Kidney (tissue), 22 donors: ENCODE measurements at places on chromosomes 16 and 17. TPM values are rescaled to one million over a fixed set of nuclear protein-coding genes. Genes with fewer than 3 reads are reported as not detected.

DNA sequence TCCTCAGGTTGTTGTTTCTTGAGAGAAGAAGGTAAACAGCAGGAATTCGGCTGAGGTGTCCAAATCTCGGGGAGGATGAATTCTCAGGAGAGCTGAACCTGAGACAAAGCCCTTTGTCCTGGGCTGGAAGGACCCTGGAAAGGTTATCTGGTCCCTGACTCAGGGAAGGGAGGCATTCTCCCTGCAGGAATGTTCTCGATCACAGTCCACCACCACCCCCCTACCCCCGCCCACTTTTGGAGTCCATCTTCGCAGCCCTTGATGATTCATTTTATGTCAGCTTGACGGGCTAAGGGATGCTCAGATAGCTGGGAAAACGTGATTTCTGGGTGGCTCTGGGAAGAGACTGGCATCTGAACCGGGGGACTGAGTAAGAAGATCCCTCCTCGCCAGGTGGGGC lies 1.4 kb upstream of the CEP295NL start:
- DNase-seq, result no peak

GRCh38 chr17:80408872-80409271 lies 6.1 kb upstream of the ENDOV start:
- DNase-seq, result no peak

- peak; percentile 90 for DNase-seq
Observed at GRCh38 chr17:4584917-4585637, 748 bp downstream of the SMTNL2 start.

The PRR35 gene
- 24.4 TPM for polyA plus RNA-seq

The CRISPLD2 gene
- polyA plus RNA-seq, result 4.8 TPM

The PLK1 gene
- polyA plus RNA-seq, result 0.71 TPM

DNA sequence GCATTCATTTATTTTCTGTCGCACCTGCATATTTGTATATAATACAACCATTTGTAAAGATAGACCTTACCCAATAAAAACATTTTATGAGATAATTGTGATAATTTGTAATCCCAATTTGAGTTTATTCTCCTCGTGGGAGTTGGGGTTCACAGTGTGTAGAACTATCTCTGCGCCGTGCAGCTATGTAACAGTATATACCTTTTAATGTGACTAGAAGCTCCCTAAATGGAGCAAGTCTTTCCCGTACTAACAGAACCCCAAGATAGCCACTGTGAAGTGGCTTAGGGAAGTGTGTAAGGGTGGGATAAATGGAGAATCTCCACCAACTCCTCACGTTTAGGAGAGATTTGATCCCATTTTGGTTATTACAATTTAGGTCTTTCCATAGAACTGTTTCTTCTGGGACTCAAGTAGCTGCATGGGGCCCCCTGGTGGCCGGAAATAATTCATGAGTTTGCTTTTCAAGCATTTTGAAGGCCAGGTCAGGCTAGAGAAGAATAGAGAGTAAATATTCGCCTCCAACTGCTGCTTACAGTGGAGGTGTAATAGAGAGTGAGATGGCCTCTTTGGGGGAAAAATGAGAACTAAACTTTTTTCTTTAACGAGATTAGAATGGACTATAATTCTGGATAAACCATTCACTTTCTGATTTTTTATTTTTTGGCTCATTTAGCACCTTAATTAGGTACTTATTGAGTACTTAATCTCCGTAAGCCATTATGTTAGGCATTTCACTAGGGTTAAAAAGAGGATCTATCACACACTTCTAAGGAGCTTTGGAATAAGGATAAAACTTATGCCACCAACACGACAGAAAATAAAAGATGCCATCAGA lies 4.5 kb downstream of the TMEM100 start:
- peak; percentile 95 for DNase-seq

- no peak for DNase-seq
Observed at GRCh38 chr17:2713881-2714280, 2.3 kb upstream of the CLUH start.

The CACNG1 gene
- polyA plus RNA-seq, result not detected

DNA sequence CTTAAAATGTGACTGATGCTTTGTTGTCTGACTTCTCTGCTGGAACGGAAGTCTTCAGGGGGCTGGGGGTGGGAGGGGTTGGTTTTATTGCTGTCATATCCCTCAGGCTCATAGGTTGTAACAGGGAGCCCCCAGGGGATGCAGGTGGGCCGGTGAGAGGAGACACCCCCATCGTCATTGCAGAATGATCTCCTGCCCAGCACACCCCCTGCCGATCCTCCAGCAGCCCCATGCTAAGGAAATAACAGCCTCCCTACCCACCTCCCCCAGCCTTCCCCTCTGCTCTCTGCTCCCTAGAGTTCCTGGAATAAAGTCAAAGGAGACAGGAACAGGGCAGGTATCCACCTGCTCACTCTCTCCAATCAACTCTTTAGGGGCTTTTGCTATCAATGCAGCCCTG lies 270.1 kb upstream of the TNRC6C start:
- no peak for DNase-seq

DNA sequence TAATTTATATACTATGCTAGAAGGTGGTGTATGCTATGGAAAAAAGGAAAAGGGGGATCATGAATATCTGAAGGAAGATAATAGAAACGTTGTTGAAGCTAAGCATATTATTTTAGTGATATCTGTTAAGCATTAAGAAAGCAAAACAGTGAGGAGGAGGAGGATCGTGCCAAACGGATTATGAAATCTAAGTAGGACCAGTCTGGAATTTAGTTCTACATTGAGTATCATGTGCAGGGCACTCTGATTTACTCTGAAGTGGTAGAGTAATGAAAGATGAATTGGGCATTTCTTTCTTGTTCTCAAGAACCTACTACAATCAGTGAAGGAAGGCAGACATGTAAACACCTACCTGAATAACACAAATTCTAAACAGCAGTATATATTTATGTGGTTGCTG lies 195.3 kb downstream of the CYB561 start:
- no peak for DNase-seq

DNA sequence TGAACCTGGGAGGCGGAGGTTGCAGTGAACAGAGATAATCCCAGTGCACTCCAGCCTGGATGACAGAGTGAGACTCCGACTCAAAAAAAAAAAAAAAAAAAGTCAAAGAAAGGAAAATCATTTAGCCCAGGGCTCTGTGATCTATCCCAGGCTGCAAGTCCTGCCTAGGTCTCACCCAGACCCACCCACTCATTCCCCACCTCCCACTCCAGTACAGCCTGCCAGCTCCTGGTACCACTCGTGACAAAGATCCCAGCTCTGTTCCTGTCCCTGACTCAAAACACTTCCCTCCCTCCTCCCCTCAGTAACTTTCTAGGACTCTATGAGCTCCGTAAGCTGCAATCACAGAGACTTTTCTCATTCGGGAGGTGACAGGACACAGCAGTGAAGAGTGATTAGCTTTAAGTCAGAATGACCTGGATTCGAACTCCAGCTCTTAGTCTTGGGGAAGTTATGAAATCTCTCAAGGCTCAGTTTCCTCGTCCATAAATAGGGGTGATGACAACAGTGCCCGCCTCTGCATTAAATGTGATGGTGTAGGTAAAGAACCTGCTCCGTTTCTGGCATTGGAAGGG lies 28.0 kb upstream of the MRPS23 start:
- no peak for DNase-seq

GRCh38 chr16:2912330-2913199 lies 834 bp downstream of the FLYWCH1 start:
- DNase-seq, result no peak

- DNase-seq, result peak; percentile 85
Observed at GRCh38 chr17:50177983-50178834, 12.4 kb downstream of the SGCA start.

DNA sequence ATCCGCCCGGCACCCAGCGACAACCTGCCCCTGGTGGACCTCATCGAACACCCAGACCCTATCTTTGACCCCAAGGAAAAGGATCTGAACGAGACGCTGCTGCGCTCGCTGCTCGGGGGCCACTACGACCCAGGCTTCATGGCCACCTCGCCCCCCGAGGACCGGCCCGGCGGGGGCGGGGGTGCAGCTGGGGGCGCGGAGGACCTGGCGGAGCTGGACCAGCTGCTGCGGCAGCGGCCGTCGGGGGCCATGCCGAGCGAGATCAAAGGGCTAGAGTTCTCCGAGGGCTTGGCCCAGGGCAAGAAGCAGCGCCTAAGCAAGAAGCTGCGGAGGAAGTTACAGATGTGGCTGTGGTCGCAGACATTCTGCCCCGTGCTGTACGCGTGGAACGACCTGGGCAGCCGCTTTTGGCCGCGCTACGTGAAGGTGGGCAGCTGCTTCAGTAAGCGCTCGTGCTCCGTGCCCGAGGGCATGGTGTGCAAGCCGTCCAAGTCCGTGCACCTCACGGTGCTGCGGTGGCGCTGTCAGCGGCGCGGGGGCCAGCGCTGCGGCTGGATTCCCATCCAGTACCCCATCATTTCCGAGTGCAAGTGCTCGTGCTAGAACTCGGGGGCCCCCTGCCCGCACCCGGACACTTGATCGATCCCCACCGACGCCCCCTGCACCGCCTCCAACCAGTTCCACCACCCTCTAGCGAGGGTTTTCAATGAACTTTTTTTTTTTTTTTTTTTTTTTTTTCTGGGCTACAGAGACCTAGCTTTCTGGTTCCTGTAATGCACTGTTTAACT lies 1.0 kb downstream of the NOG start:
- peak; percentile 55 for DNase-seq

DNA sequence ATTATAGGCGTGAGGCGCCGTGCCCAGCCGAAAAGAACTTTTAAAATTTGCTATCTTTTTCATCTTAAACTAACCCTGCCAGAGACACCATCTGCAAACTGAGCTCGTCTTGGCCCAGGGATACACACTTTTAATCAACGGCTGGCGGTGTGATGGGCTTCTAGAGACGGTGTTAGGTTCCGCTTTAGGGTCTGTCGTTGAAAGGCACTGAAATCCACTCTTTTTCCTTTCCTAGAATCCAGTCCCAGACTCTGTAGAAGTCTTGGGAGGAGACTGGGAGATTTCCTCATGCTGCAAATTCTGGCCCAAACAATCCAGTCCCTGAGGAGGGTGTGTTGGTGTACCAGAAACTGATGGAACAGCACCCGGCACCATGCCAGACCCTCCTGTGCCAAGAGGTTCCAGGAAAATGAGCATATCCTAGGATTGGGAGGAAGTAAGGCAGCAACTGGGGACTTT lies 52.0 kb upstream of the TEX2 start:
- DNase-seq, result no peak

The CHST6 gene
- 0.04 TPM for polyA plus RNA-seq

DNA sequence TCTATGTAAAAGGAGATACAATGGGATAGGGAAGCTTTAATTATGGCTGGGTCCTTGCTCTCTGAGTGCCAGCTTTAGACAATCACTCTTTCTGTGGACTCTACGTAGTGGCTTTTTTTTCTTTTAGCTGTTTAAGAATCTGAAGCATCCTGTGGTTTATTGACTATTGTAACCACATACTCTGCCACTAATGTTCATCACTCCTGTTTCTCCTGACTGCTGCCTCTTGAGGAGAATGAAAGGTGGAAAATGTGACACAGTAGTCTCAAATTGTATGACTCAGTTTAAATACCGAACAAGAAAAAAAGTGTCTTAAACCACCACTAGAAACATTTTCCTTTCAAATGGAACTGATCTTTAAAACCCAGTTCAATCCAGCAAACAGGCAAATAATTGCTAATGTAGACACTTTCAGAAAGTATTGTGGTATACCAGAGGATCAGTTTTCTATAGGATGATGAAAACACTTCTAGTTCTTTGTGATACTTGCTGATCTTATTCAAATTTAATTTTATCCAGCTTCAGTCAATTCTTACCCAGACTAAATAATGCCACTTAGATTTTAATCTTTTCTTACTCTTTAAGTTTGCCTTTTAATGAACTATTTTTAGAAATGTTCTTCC lies 302.7 kb upstream of the PMFBP1 start:
- DNase-seq, result no peak

DNA sequence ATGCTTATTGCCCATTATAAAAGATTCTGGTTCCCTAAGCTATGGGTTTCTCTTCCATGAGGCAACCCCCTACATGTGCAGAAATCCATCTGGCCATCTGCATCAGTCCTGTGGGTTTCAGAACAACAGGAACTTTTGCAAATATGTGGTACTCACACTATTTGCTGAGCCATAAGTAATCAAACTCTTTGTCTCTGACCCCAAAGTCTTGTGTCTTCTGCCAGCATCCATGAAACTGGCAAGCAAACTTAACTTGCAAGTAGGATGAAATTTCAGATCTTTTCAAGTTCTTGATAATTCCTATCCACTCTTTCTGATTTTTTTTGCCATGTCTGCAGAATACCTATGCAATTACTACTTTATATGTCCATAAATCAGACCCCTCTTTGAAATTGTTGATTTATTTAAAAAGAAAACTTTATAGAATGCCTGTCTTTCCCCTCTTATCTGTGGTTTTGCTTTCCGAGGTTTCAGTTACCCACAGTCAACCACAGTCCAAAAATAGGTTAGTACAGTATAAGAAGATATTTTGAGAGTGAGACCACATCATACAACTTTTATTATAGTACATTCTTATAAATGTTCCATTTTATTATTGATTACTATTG lies 158.4 kb upstream of the IRX3 start:
- no peak for DNase-seq

- DNase-seq, result no peak
Observed at GRCh38 chr16:85681255-85681654, 7.5 kb downstream of the GINS2 start.

GRCh38 chr17:13594310-13594709 lies 7.4 kb downstream of the HS3ST3A1 start:
- no peak for DNase-seq

DNA sequence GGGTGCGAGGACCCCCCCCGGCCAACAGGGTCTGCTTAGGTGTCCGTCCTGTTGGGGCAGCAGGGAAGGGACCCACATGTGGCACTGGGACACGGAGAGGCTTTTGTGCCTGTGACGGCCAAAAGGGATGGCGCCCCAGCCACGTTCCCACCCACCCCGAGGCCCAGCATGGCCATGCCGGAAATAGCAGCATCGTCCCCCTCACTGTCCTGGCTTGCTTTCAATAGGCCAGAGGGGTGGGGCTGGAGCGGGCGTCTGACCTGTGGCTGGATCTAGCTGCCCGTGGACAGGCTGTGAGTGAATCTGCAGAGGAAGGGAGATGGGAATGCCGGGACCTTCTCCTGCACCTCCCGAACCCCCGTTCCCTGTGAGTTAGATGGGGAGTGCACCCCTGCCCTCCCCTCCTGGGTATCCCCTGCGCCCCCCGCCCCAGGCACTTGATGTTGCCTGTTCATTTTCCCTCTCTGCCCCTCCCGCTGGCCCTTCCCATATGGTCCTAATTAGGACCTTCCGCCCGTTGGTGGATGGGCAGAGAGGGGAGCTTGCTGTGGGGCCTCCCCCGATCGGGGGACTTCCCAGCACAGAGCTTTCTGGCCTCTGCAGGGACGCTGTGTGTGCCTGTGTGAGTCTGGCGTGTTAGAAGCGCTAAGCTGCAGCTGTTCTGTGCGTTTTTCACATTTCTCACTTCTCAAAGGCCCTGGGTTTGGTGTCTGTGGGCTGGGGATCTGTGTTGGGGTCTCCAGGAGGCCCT lies 292.8 kb downstream of the SEC14L1 start:
- DNase-seq, result peak; percentile 86

The ANKS4B gene
- polyA plus RNA-seq, result 9.7 TPM

DNA sequence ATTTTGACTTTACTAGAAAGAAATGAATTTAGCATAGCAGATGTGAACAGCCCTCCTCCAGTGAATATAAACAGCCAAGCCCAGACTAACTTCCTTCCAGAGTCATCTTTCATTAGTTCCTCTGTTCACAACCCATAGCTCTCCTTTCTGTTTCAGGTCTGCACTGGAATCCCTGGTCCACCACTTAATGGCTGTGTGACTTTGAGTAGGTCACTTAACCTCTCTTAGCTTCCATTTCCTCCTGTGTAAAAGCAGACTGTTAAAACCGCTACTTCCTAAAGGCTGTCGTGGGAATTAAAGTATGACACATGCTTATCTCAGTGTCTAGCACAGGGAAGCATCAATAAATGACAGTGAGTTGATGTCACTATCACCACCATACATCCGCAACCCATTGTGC lies 7.5 kb downstream of the SLC6A4 start:
- DNase-seq, result no peak

GRCh38 chr17:62627904-62628633 lies 599 bp downstream of the MRC2 start:
- peak; percentile 91 for DNase-seq
